SW 1271 (cell line): ENCODE measurements at places on chromosomes 2 and 18.

- DNase-seq: no peak
These were observed 89.0 kb upstream of the SERTAD2 start for GRCh38 chr2:64742678-64743077.

- DNase-seq: peak; percentile 53
These were observed 237.3 kb downstream of the OSR1 start for GRCh38 chr2:19120941-19121750.

DNA sequence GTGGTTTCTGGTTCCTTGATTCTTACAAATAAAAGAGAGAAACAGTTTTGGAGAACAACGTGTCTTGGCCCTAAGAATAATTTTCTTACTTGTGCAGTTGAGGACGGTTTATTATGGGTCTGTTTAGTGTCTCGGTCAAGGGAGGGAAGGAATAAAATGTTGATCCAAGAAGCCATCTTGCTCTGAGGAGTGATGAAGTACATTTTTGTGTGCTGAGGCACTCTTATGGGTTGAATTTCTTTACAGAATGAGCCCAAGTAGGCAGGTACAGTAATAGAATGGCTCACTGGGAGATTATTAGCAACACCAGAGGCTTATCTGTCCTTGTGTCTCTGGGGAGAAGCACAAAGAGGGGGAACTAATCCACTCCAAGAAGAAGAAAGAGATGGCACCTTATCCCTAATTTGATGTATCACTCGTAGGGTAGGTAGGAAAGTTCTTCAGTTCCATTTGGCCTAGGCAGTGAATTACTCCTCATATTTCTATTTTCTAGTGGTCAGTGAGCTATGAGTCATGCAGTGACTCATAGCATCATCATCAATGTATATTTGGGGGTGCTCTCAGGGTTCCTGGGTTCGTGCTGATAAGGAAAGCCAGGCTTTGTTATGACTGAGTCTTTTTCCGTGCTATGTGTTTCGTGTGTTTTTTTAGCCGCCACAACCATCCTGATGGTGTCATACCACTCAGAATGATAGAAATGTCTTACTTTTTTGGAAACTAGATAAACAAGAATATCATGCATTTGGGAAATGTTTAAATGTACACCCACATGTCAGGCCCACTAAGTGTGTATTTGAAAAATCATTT, 250.1 kb upstream of the CTAGE1 start:
- peak; percentile 3 for DNase-seq

DNA sequence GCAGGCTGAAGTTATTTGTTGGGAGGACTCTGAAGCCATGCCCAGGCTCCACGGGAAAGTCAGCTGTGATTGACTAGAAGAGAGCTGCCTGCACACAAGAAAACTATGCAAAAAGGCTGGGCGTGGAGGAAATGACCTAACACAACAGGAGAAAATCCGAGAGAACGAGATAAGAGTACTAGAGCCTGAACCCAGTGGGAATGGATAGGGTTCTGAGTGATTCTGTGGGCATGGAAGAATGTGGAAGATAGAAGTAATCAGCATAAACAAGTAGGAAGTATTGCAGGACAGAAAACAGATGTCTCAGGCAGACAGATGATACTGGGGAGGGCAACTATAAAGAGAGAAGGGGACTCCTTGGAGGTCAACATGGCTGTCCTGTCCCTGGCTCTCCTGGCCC, 12.1 kb upstream of the COPS8 start:
- DNase-seq: no peak

GRCh38 chr18:12726774-12727550, 24.1 kb downstream of the PSMG2 start:
- DNase-seq: peak; percentile 20

- no peak for DNase-seq
These were observed 15.8 kb downstream of the TMEM200C start for GRCh38 chr18:5879479-5879882.

GRCh38 chr2:191345788-191346187, 100.6 kb downstream of the MYO1B start:
- DNase-seq: no peak

DNA sequence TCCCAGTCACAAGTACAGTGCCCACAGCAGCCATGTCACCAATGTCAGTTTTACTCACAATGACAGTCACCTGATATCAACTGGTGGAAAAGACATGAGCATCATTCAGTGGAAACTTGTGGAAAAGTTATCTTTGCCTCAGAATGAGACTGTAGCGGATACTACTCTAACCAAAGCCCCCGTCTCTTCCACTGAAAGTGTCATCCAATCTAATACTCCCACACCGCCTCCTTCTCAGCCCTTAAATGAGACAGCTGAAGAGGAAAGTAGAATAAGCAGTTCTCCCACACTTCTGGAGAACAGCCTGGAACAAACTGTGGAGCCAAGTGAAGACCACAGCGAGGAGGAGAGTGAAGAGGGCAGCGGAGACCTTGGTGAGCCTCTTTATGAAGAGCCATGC, 31.3 kb downstream of the COX7A2L start:
- no peak for DNase-seq

GRCh38 chr2:135925571-135925970, 49.3 kb upstream of the MCM6 start:
- no peak for DNase-seq
